Bronchial epithelial cell (primary cell): ENCODE measurements at places on chromosomes 6 and 20. TPM values are rescaled to one million over a fixed set of nuclear protein-coding genes. Genes with fewer than 3 reads are reported as not detected.

- no peak for DNase-seq
Measured at GRCh38 chr6:111802720-111803330, 70.4 kb downstream of the FYN start.

DNA sequence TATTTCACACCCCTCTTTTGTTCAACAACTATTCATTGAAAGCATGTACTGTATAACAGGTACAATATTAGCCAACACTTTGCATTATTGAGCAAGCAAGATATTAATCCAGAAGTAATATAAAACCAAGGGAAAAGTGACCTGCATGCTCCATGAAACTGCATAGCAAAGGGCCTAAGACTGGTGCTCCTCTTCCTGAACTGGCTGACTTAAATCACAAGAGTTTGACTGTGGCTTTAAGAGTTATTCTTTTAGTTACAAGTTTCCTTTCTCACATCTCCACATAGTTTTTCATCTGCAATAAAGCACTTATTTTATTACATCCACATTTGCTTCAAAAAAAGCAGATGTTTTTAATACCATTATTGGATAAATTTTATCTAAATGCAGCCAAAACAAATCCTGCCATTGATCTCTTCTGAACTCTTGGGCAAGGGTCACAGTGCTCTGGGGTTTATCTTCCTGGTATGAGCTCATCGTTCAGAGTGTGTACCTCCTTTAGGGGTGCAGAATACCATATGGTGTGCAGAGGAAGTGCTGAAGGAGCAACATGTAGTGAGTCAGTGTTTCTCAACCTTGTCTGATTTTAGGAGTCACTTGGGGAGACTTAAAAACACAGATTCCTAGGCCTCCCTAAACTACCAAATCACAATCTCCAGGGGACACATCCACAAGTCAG lies 1225.9 kb upstream of the MAP3K7 start:
- DNase-seq, result peak; percentile 69

DNA sequence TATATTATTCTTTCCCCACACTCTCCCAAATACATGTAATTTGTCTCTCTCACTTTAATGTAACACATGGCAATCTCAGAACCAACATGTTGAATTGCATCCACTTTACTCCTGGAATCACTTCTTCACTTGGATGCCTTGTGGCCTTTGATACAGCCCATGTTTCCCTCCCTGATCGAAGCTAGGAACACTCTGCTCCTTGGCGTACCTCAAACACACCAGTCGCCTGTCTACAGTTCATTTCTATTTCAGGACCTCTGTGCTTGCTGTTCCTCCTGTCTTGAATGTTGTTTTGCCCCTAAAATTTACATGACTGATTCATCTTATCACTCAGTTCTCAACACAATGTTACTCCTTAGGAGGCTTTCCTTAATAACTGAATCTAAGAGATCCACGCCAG lies 102.3 kb upstream of the VSTM2L start:
- no peak for DNase-seq

- no peak for DNase-seq
Measured at GRCh38 chr6:22295145-22295544, 1.7 kb downstream of the PRL start.

Gene CDK5RAP1
- 21.6 and 27.4 TPM in 2 replicates for total RNA-seq
